Adrenal gland (tissue), 19 donors: ENCODE measurements at places on chromosomes 5 and 9. TPM values are rescaled to one million over a fixed set of nuclear protein-coding genes. Genes with fewer than 3 reads are reported as not detected.

DNA sequence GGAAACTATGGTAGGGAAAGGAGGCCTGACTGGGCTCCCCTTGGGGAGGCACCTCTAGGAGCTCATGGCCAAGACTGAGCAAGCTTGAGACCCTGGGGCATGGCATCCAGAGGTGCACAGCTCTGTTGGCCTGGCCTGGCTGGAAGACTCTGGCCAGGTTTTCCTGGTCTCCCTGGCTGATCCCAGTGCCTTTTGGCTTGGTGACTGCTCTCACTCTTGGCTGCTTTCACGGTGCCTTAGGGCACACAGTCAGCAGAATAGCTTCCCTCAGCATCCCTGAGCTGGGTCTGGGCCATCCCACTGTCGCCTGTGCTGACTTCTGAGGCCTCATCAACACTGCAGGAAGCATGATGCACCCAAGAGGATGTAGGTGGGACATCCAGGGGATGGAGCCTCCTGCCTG, 13.4 kb upstream of the DELE1 start:
- no peak overlapping the region for H3K4me3 ChIP-seq
- no peak overlapping the region for H3K27ac ChIP-seq
- peaks cover 4% of the 10 kb centered on the region for H3K4me1 ChIP-seq
- H3K27me3 ChIP-seq = no peaks in the 10 kb centered on the region

- no peaks in the 10 kb centered on the region for H3K36me3 ChIP-seq
- no peaks in the 10 kb centered on the region for H3K27me3 ChIP-seq
- H3K27ac ChIP-seq = no peak overlapping the region
- H3K4me3 ChIP-seq = no peak overlapping the region
- no peaks in the 10 kb centered on the region for H3K4me1 ChIP-seq
Observed at GRCh38 chr9:79196606-79197005, 375.2 kb upstream of the TLE4 start.

DNA sequence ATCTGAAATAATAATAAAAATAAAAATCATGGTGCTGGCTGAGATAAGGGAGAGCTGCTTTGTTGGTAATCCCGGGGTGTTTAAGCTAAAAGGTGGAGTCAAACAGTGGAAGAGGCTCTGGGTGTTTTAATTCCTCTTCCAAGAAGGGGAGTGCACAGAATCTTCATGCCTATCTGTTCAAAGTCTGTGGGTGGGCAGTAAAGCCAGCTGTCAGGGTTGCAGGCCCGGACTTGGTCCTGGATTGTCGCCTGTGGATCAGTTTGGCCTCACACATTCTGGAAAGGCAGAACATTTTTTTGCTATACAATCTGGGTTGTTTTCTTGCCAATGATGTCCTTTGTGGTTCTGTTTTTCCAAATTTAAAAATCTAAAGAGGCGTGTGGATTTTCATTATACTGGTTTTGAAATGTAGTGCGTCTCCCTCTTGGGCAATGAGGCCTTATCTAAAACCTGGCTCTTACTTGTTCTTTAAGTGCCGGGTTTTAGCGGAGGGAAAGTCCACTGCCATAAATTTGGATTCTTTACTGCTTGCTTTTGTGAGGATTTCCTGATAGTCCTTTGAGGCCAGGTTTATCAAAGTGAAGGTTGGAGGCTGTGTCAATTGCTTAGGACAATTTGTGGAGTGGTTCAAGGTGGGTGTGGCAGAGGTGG, 5.8 kb downstream of the ANKDD1B start:
- no peaks in the 10 kb centered on the region for H3K27me3 ChIP-seq
- no peak overlapping the region for H3K27ac ChIP-seq
- H3K4me3 ChIP-seq = no peak overlapping the region
- H3K4me1 ChIP-seq = peaks cover 11% of the 10 kb centered on the region
- no peaks in the 10 kb centered on the region for H3K36me3 ChIP-seq

DNA sequence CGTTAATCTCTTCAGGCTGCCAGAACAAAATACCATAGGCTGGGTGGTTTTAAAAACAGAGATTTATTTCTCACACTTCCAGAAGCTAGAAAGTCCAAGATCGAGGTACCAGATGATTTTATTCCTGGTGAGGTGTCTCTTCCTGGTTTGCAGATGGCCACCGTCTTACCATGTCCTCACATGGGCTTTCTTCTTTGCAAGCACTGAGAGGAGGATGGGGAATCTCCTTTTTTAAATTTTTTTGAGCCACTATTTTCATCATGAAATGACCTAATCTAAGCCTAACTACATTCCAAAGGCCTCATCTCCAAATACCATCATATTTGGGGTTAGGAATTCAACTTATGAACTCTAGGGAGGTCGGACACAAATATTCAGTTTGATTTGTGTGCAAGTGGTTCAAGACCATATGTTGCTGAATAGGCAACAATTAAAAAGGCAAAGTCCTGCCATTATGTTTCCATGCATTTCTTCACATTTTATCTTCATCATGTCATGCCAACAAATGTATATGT, 371.2 kb downstream of the CDH18 start:
- H3K27me3 ChIP-seq = no peaks in the 10 kb centered on the region
- no peak overlapping the region for H3K4me3 ChIP-seq
- no peaks in the 10 kb centered on the region for H3K36me3 ChIP-seq
- no peak for DNase-seq
- H3K4me1 ChIP-seq = no peaks in the 10 kb centered on the region

DNA sequence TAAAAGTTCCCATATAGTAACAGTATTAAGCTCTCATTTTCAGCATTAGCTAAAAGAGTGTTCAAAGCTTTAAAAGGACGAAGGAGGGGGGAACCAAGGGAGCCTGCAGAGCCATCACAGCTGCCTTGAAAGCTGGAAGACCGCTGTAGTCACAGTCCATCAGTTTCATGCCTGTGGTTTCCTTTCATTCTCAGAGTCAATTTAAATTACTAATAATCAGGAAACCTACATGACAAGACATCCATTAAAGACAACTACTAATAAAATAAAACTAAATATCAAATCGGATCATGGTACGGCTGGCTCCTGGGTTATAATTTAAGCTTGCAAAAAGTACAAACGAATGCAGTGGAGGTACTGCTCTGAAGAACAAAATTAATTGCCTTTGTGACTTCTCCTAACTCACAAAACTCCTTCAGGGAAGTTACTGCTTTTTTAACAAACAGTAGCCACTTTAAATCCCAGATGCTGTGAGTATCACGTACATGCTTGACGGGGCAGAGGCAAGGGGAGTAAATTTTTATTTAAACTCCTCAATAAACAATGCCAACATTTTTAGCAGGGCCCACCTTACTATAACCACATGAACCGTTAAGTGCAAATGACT, 213.5 kb downstream of the DENND1A start:
- H3K27me3 ChIP-seq = no peaks in the 10 kb centered on the region
- no peak overlapping the region for H3K27ac ChIP-seq
- no peak overlapping the region for H3K4me3 ChIP-seq
- no peaks in the 10 kb centered on the region for H3K36me3 ChIP-seq

PGM5 gene
- 141 TPM for total RNA-seq

- no peaks in the 10 kb centered on the region for H3K36me3 ChIP-seq
- H3K4me1 ChIP-seq = no peaks in the 10 kb centered on the region
- DNase-seq = no peak
Observed at GRCh38 chr5:39192450-39193160, 26.8 kb downstream of the FYB1 start.

PHYHD1 gene
- 28.1 TPM for total RNA-seq

SETX gene
- total RNA-seq = 52.9 TPM

GRCh38 chr5:1725641-1726468, 73.8 kb downstream of the MRPL36 start:
- no peaks in the 10 kb centered on the region for H3K36me3 ChIP-seq
- H3K4me3 ChIP-seq = no peak overlapping the region
- DNase-seq = no peak
- no peaks in the 10 kb centered on the region for H3K4me1 ChIP-seq
- no peak overlapping the region for H3K27ac ChIP-seq
- H3K27me3 ChIP-seq = no peaks in the 10 kb centered on the region

- no peak overlapping the region for H3K4me3 ChIP-seq
- no peaks in the 10 kb centered on the region for H3K36me3 ChIP-seq
- DNase-seq = no peak
- no peaks in the 10 kb centered on the region for H3K27me3 ChIP-seq
- H3K4me1 ChIP-seq = no peaks in the 10 kb centered on the region
- H3K27ac ChIP-seq = no peak overlapping the region
Observed at GRCh38 chr5:89458332-89458656, 575.3 kb upstream of the MEF2C start.
